ENCODE measurements at places on chromosomes 11 and 22. TPM values are rescaled to one million over a fixed set of nuclear protein-coding genes. Genes with fewer than 3 reads are reported as not detected.

NCAM1 gene
- total RNA-seq, result 57.3 TPM

MS4A15 gene
- total RNA-seq, result not detected

AP1B1 gene
- total RNA-seq, result 54.9 TPM

RRP7A gene
- 37.8 TPM for total RNA-seq

CNIH2 gene
- total RNA-seq, result not detected

FREY1 gene
- 1.0 TPM for total RNA-seq

CLDN5 gene
- total RNA-seq, result 102 TPM

SYT12 gene
- 0.66 TPM for total RNA-seq

MS4A12 gene
- total RNA-seq, result not detected

TEX12 gene
- total RNA-seq, result not detected

MYO7A gene
- 26.9 TPM for total RNA-seq

ANO5 gene
- 5.1 TPM for total RNA-seq

SYCE3 gene
- not detected for total RNA-seq

MMP12 gene
- not detected for total RNA-seq

RASD2 gene
- 1.5 TPM for total RNA-seq

CASP5 gene
- total RNA-seq, result not detected

IGSF22 gene
- total RNA-seq, result 0.44 TPM

HTATIP2 gene
- 19.3 TPM for total RNA-seq

CD59 gene
- total RNA-seq, result 292 TPM

KCNQ1 gene
- 11.4 TPM for total RNA-seq

All from tibial nerve (tissue), 4 donors.